ENCODE measurements at places on chromosomes 7 and 10.

DNA sequence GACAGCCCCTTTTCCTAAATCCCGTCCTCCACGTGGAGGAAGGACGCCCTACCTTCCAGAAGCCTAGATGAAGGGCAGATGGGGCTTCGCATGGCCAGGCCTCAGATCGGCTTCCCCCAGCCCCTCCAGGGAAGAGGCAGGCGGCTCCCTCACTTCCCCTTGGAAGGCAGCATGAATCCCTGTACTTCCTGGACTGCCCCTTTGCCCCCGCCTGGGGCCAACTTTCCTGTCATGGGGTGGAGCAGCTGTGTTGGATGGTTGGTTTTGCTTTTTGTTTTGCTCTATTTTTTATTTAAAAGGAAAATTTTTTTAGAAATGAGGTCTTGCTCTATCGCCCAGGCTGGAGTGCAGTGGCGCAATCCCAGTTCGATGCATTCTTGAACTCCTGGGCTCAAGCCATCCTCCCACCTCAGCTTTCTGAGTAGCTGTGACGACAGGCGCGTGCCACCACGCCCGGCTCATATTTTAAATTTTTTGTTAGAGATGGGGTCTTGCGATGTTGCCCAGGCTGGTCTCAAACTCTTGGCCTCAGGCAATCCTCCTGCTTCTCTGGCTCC, 27.2 kb downstream of the GTF2IRD1 start:
- DNase-seq: no peak

DNA sequence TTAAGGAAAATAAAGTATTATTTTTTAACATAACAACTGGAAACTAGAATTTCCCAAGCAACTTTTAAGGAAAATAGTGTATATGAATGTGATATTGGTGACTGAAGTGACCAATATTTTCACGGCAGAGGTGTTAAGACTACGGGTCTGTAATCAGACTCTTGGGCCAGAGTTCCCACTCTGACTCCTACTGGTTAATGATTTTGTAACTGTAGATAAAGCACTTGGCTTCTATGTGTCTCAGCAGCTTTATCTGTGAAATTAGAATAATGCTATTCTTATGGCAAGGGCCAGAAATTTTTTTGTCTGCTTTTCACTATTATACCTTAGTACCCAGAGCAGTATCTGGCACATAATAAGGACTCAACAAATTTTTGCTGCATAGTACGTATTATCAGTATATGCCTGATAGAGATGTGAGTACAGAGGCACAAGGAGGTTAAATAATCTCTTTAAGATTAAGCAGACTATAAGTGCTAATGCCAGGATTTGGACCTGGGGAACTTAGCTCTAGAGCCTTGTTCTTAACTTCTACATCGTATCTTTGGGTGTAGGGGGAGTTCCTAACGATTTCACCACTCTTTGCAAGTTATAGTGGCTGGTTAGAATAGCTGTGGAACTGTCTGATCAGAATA, 186.1 kb upstream of the SLC26A5 start:
- peak; percentile 19 for DNase-seq

DNA sequence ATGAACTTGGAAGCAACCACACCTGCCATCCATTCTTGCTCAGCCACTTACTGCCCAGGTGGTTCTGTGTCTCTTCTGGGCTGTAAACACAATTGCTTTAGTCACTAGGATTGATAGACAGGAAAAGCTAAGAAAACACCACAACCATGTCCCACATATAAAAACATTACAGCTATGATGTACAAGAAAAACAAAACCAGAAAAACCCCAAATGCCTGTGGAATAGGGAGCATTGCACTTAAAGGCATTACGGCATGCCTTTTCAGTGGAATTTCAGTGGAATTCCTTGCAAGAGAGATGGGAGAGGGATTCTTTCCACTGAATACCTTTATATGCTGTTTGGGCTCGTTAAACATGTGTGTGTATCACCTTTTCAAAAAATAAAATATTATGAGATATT, 44.2 kb upstream of the GPR26 start:
- no peak for DNase-seq

GRCh38 chr10:88730864-88731263, 24.8 kb downstream of the LIPK start:
- DNase-seq: no peak

DNA sequence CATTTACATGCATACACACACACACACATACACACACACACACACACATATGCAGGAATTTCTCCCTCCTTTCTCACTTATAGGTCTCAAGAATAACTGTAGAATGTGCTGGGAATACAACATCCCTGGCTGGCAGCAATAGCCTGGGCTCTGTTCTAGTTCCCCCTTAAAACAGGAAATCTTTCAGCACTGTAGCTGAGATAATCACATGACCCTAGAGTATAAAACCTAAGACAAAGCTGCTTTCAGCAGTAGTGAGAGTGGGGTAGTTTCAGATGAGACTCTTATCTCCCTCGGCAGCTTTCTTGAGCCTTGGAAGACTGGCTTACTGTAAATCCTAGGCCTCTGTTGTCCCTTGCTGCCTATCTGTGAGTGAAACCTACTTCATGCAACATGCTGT, 137.4 kb upstream of the AKR1E2 start:
- no peak for DNase-seq

GRCh38 chr7:137110535-137110934, 233.0 kb downstream of the PTN start:
- DNase-seq: no peak

DNA sequence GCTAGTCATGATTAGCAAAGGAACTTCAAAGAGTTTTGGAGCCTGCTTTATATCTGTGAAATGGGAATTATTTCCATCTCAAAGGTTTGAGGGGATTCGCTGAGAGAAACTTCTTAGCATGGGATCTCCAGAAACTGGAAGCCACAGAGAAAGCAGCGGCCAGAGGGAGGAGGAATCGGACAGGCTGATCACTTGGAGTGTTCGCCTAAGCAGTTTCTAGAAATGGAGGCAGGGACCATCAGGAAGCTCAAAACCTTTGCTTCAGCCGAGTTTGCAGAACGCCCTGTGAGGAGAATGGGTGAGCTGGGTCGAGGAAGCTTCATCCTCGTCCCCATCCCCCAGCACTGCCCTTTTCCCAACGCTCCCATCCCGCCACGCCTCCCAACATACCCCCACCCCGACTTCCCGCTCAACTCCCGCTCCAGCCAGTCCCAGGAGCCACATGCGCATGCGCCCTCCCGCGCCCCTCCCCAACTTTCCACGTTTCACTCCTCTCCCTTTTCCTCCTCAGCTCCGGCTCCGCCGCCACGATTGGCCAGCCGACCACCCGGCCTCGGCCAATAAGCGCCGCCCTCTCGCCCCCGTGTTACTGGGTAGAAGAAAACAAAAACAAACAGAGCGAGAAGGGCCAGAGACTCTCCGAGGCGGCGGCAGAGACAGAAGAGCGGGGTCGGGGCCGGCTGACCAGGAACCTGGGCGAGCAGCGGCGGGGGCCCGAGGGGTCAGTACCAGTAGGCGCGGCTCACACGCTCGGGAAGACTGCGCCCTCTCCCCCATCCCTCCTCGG, at the start of gene PDCD4:
Gene PDCD4 (plus strand): TSS at position 631 of the 787 bp plus-strand sequence. CDS start 4,100 bp downstream, outside the sequence.
- no peak for DNase-seq

GRCh38 chr7:115116773-115117715, 195.2 kb downstream of the MDFIC start:
- DNase-seq: no peak

GRCh38 chr7:118041251-118041878, 142.6 kb upstream of the LSM8 start:
- no peak for DNase-seq

GRCh38 chr7:119329715-119330114, 943.3 kb upstream of the KCND2 start:
- no peak for DNase-seq

GRCh38 chr7:77991656-77992055, 193.1 kb downstream of the PHTF2 start:
- no peak for DNase-seq

- no peak for DNase-seq
Measured at GRCh38 chr10:11355592-11355991, 255.9 kb downstream of the USP6NL start.

- no peak for DNase-seq
Measured at GRCh38 chr7:19920166-19920565, 146.7 kb upstream of the TMEM196 start.

DNA sequence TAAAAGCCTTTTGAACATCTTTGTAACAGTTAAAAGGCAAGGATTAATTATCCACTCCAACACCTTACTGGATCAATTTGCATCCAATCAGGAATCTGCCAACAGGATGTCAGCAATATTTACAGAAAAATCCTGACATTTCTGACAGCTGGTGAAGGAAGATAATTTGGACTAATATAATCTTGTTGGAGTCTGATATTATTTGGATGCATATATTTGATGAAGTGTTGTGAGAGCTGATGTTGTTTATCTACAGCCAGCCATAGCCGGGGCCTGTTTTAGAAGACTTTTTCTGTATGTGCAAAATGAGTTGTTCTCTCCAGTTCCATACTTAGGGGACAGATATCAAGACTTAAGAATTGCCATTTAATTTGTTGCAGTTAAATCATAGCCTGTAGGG, 91.1 kb downstream of the GPR37 start:
- no peak for DNase-seq

DNA sequence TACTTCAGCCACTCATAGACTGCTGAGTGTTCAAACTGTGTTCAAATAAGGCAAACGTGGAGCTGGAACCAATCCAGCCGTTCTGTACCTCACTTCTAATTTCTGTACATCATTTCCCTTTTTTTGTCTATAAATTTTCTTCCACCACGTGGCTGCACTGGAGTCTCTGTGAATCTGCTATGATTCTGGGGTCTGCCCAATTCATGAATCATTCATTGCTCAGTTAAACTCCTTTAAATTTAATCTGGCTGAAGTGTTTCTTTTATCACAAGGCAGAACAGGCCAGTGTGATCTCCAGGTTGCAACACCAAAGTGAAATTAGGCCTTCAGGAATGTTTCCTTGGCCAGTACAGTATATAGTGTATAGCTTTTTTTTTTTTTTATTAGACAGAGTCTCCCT, 53.5 kb downstream of the DNAJC12 start:
- DNase-seq: no peak

DNA sequence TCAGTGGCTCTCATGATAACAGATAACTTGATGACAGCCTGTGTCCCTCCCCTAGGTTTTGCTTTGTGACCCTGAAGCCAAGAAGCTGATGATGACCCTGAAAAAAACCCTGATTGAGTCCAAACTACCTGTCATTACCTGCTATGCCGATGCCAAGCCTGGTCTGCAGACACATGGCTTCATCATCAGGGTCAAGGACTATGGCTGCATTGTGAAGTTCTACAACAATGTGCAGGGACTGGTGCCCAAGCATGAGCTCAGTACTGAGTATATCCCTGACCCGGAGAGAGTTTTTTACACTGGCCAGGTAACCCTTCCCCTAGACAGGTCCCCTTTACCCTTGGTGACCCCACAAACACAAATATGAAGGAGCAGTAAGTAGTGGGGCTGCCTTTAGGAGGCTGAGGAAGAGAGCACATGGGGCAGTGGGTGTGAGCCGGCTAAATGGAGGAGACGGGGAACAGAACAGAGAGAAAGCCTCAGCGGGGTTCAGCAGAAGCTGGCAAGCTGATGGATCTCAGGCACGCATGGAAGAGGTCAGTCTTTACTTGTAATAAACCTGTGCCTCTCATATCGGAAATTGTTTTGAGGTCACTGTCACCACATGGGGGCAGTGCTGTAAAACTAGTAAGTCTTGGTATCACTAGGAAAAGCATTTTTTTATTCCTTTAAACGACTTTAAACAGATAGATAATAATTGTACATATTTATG, 20.2 kb downstream of the PDCD11 start:
- DNase-seq: no peak

GRCh38 chr7:72435366-72435765, 23.2 kb upstream of the CALN1 start:
- no peak for DNase-seq

- no peak for DNase-seq
Measured at GRCh38 chr7:116438267-116438666, 61.3 kb upstream of the CAV2 start.

DNA sequence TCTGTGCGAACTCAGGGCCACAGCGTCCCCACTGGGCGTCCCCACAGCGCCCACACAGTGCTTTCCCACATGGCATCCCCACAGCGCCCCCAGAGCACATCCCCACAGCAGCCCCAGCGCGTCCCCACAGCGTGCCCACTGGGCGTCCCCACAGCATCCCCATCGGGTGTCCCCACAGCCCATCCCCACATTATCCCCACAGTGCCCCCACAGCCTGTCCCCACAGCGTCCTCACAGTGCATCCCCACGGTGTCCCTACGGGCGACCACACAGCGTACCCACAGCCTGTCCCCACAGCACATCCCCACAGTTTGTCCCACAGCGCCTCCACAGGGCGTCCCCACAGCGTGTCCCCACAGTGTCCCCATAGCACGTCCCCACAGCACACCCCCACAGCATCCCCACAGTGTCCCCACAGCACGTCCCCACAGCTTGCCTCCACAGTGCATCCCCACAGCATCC, 131.6 kb downstream of the ACTR3B start:
- no peak for DNase-seq

- no peak for DNase-seq
Measured at GRCh38 chr7:27168265-27168947, 3.1 kb upstream of the HOXA9 start.

GRCh38 chr10:110808615-110809014, 63.1 kb upstream of the PDCD4 start:
- no peak for DNase-seq

DNA sequence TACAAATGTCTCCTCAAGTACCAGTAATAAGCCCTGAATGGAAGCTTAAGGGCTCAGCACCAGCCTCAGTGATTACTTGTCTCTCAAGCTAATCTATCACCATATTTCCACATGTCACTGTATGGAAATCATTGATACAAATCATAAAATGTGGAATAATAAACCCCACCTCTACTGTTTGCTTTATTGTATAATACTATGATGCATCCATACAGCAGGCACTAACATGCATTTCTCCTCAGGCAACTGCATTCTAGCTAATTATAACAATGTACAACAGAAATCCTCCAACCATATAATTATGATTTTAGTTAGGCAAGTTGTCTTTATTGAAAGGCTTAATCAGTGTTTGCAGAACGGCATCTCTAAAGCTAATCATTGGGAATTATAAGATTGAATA, 26.2 kb downstream of the CRPPA start:
- DNase-seq: no peak

DNA sequence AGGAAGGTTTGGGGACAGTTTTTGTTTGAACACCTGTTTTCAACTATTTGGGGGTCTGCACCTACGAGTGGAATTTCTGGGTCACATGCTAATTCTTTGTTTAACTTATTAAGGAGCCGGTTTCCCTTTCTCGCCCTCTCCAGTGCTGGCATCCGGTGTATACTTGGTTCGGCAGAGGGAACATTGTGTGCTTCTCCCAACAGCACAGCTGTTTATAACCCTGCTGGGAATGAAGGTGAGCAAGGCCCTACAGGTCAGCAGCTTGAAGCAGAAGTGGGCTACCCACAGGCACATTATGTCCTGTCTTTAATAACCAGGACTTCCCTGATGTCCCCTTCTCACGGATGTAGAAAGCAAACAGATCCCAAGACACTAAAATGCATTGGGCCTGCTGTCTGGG, 87.5 kb upstream of the PDCD4 start:
- DNase-seq: no peak

Data from D721Med (cell line).